ENCODE measurements at places on chromosomes 12 and 14.

- DNase-seq: no peak
Measured at GRCh38 chr14:20551606-20552005, 9.2 kb downstream of the RNASE9 start.

DNA sequence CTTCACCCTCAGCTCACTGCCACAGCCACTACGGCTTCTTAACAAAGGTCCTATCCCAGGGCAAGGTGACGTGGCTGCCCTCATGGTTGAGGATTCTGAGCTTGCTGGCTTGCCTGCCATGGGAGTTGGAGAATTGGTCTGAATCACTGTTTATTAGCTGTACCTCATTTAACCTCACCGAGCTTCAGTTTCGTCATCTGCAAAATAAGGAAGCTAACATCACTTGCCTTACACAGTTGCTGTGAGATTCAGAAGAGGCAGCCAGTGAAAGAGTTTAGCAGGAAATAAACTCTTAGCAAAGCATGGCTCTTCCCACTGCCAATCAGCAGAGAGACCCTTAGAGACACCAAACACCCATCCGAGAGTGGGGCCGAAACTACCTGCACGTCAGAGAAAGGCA is 90.1 kb upstream of the KCNA1 start:
- DNase-seq: no peak

- no peak for DNase-seq
Measured at GRCh38 chr14:102408724-102409123, 46.0 kb downstream of the TECPR2 start.

DNA sequence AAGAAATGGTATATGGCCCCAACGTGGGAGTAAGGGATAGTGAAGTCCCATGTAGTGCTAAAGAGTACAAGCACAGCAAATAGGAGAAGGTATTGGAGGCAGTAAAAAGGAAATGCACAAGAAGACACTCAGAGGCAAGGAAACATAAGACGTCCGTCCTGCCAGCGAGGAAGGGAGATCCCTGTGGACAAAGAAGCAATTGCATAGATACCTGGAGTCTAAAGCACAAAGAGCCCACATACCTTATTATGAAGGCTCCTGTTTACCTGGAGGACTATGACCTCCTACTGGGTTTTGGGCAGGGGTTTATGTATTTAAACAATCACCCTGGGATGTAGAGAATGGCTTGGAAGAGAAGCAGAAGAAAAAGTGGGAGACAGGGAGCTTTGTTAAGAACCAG is 341.2 kb upstream of the DCN start:
- DNase-seq: no peak

GRCh38 chr14:102510616-102511520 is 1.3 kb upstream of the ANKRD9 start:
- DNase-seq: peak; percentile 57

DNA sequence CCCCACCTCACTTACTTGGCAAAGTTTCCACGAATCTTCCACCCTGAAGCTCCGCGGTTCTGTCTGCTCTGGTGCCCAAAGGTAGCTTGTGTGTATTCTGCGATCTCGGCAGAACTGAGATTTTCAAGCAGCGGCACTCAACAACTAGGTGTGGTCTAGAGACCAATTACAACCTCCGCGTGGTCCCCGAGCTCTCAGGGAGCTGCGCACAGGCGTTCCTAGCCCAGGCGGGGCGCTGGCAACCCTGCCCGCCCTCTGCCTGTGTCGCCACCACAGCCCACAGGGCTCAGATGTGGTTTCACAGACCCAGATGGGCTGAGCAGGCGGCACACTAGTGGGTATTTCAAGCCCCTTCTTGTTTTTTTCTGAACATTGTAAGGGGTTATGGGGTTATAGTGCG is 1.5 kb upstream of the DIABLO start:
- no peak for DNase-seq

- DNase-seq: no peak
Measured at GRCh38 chr12:19125325-19125724, 4.2 kb upstream of the PLEKHA5 start.

DNA sequence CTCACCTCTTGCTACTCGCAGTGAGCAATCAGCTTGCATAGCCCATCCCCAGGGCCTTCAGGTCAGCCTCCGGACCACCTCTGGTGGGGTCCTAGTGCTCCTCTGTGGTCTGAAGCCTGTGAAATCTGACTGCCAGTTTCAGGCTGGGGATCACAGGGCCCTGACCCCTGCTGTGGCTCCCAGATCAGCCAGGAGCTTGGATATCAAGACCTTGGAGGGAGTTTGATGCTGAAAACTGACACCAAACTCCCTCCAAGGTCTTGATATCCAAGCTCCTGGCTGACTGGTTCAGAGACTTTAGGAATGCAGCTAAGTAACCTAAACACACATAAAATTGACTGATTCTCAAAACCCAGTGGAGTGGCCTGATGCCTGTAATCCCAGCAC is 19.8 kb upstream of the DHRS4 start:
- no peak for DNase-seq

DNA sequence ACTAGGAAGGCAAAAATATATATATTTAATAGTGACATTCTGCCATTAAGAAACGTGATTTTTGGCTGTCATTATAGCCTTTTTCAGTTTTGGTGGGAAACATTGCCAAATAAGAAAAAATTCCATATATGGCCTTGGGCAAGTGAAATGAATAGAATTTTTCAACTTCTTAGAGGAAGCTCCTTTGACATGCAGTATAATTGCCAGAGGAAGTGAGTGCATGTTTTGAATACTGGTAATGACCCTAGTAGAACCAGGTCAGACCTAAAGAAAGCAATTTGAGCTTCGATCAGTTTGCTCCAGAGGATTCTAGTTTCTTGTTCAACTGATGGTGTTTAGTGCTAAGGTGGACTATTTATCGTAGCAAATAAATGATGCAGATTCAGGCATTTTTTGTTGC is 26.2 kb upstream of the TRIM9 start:
- no peak for DNase-seq

DNA sequence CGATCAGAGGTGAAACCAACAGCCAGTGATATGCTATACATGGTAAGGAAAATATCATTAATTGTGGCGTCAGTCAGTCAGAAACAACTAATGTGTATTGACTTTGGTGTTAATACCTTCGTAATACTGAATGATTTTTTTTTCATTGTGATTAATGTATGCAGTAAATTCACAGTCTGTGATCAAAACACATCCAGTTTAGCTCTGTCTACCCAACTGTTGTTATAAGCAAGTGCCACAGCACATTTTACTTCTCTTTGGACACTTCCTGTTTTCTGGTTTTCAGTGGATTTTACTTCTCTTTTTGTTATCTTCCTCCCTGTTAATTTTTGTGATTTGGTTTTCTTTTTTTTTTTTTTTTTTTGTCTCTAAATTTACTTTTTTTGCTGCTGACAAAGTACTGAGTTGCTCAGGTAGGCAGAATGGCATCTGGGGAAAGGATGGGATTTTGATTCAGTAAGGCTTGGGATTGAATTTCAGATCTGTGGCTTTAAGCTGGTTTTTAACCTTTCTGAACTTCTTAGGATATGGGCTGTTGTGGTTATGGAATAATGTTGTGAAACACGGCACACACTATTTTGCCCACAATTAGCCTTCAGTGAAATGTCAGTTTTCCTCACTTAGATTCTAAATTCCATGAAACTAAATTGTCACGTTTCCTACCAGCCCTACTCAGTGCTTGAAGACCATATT is 604 bp downstream of the GLIPR1 start:
- DNase-seq: no peak

- DNase-seq: no peak
Measured at GRCh38 chr14:100286484-100287191, 19.6 kb downstream of the SLC25A29 start.

DNA sequence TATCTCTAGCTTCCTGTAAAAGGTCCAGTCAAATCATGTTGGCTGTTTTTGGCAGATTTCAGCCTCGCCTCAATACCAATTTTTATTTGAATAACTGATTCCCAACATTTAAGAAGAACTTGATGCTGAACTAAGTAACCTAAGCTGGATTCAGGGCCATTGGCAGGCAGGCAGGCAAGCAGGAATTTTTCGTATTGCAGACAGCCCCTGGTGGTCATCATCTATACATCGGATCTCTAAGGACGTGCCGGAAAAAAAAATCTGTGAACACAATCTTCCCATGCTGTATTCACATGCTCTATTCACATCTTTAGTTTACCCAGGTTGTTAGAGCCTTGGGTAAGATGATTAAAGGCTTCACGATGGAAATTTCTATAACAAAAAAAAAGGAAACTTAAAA is 7.0 kb downstream of the VCPKMT start:
- DNase-seq: no peak

- no peak for DNase-seq
Measured at GRCh38 chr12:52198454-52199215, 6.8 kb upstream of the KRT80 start.

GRCh38 chr14:62655166-62655565 is 390.1 kb downstream of the KCNH5 start:
- DNase-seq: no peak

GRCh38 chr14:97846156-97846555 is 1049.0 kb downstream of the VRK1 start:
- no peak for DNase-seq

DNA sequence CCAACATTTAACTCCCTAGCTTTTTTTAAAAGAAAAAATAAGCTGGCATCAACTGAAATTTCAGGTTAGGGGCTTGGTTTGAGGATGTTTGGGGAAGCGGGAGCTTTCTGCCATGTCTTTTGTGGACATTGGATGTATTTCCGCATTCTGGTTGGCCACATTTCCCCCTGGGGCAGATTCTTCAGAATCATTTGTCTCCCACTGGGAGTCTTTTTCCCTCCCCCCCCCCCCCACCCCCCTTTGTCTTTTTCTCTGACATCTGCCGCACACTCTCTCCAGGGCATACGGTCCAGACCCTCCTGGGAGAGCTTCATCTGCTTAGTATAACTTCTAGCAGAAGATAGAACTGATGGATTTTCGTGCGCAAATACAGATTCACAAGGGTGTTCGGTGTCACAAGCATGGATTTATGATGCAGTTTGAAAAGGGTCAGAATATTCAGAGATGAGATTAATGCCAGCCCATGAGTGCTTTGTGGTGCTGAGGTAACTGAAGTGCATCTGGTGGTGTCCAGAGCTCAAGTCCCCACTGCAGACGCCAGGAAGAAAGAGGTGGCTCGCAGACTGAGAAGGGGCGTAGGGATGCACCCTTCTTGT is 40.2 kb downstream of the ETV6 start:
- no peak for DNase-seq

DNA sequence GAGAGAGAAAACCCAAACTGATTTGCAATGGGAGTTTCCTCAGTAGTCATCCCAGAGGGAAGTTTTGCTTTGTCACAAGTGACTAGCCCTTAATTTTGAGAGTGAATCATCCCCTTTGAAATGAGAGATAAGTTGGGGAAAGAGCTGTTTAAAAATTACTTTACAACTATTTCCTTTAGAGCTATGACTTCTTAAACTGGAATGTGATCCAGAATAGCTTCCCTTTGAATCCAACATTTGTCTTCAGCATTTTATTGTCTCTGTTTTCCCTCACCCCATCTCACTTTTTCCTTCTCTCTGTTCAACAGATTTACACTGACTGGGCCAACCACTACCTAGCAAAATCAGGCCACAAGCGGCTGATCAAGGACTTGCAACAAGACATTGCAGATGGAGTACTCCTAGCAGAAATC is 109.3 kb downstream of the NAV3 start:
- no peak for DNase-seq

- no peak for DNase-seq
Measured at GRCh38 chr12:87924149-87924548, 105.1 kb downstream of the C12orf50 start.

GRCh38 chr12:99053616-99054362 is 408.7 kb downstream of the APAF1 start:
- no peak for DNase-seq

- DNase-seq: peak; percentile 76
Measured at GRCh38 chr14:23327947-23328744, 6.9 kb downstream of the PABPN1 start.

Data from left hindlimb (tissue), 1 donor.